T-helper 17 cell (primary cell): ENCODE measurements at places on chromosomes 13 and 19. TPM values are rescaled to one million over a fixed set of nuclear protein-coding genes. Genes with fewer than 3 reads are reported as not detected.

DHRS12 gene
- 23.1 TPM for total RNA-seq

ZNF433 gene
- total RNA-seq: 0.85 TPM

FGF14 gene
- total RNA-seq: not detected

LAIR1 gene
- 21.5 TPM for total RNA-seq

IL11 gene
- 0.25 TPM for total RNA-seq

DNA sequence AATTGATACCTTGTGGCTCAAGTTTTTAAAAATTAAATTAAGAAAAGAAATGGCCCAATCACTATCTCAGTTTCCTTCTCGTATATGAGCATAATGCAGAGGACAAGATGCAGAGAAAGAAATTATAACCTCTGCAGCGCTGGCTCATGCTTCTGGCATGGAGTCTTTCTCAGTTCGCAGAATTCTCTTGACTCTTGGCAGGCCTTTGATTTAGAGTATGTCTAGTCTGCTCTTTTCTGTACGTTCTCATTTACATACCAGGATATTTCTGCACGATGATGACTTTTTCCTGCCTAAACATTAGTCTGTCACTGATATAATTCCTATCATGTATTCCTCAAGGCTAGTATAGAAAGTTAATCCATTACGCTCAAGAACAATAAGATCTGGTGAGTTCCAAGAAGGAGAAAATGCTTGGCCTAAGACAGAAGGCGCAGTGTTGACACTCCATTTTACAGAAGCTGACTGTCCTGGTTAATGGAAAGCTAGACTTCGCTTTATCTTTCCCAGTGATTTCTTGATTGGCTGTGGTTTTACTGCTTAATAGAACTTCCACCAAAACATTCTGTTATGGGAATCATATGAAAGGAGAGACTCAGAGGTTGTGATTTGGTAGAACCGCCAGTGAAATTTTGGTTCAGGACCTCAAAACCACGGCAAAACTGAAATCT is 1.7 kb upstream of the SMAD9 start:
- H3K27me3 ChIP-seq: peaks cover 57% of the 10 kb centered on the region
- H3K4me1 ChIP-seq: peaks cover 5% of the 10 kb centered on the region
- no peaks in the 10 kb centered on the region for H3K36me3 ChIP-seq
- no peak for DNase-seq

DNA sequence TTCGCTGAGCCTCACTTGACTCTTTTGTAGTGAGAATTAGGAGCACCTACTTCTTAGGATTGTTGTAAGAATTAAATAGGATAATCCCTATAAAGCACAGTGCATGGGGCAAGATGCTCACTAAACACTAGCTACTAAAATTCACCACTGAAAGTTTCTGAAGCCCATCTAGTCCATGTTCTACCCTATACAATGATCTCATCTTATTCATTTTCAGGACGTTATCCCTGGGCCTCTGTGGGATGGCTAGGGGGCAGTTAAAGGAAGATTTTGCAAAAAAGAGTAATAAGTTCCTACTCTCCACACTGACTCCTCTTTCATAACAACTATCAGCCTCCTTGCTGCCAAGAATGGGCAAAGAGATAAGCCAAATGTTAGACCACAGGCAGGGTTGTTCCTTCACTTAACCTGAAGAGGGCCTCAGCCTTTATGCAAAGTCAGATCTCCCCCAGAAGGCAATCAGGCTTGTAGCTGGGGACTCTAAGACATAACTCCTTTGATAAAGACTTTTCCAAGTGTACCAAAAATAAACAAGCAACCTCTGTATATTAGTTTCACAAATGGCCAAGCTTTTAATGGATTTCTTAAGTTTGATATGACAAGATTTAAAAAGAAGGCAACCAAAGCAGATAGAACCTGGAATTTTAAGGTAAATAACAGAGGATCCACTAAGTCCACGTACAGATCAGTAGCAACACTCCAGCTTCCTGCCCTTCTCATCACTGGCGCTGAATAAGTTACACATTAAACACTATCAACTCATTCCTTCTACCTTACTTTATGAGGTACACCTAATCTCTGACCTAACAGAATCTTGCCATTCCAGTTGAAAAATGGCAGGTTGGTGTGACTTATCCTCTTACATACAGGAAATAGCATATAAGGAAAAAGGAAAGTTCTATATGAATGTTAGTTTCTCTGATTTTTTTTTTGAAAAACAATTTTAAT is 44.4 kb downstream of the ELF1 start:
- H3K36me3 ChIP-seq: peaks cover 4% of the 10 kb centered on the region
- H3K27ac ChIP-seq: peak overlapping the region; percentile 98
- DNase-seq: no peak
- H3K4me3 ChIP-seq: peak overlapping the region; percentile 83
- no peaks in the 10 kb centered on the region for H3K27me3 ChIP-seq

DNA sequence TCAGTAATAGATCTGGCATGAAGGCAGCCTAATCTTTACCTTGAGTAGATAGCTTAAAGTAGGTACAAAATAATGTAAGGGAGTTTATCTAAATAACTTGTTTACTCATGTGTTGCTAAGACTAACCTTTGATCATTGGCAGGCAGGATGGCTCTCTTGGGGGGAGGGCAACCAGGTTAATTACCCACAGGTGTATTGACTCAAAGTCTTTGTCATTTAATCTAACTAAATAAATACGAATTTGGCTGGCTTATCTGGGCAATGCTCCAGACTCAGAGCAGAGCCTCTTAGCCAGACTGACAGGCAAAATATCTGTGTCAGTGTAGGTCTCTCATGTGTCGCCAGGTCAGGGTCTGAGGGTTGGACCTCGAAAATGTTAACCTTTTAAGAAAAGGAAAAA is 283.4 kb upstream of the KLHL1 start:
- no peaks in the 10 kb centered on the region for H3K27me3 ChIP-seq
- no peak overlapping the region for H3K27ac ChIP-seq
- H3K4me1 ChIP-seq: no peaks in the 10 kb centered on the region
- DNase-seq: no peak

DNA sequence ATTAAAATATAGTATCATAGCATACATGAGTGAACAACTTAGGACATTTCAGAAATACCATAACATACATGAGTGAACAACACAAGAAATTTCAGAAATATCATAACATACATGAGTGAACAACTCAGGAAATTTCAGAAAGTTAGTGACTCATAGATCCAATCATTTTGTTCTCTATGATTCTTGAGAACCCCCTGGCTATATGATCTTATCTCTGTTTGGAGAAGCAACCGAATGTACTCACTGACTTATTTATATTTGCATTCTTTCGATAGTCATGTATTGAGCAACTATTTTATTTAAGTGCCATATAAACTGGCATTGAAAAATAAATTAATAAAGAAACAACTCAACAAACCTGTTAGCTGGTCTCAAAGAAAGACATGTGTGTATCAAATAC is 251.1 kb downstream of the EFNB2 start:
- H3K4me1 ChIP-seq: no peaks in the 10 kb centered on the region
- H3K27me3 ChIP-seq: peaks cover 4% of the 10 kb centered on the region
- no peaks in the 10 kb centered on the region for H3K36me3 ChIP-seq
- H3K27ac ChIP-seq: no peak overlapping the region
- DNase-seq: no peak

GRCh38 chr19:3065675-3066357 is 3.5 kb upstream of the TLE5 start:
- H3K4me3 ChIP-seq: peak overlapping the region; percentile 19
- H3K27me3 ChIP-seq: no peaks in the 10 kb centered on the region
- DNase-seq: no peak
- no peaks in the 10 kb centered on the region for H3K36me3 ChIP-seq

- H3K4me1 ChIP-seq: peaks cover 3% of the 10 kb centered on the region
- H3K4me3 ChIP-seq: no peak overlapping the region
- no peak overlapping the region for H3K27ac ChIP-seq
- H3K36me3 ChIP-seq: no peaks in the 10 kb centered on the region
Measured at GRCh38 chr13:37075164-37075563, 15.7 kb upstream of the SUPT20H start.

DNA sequence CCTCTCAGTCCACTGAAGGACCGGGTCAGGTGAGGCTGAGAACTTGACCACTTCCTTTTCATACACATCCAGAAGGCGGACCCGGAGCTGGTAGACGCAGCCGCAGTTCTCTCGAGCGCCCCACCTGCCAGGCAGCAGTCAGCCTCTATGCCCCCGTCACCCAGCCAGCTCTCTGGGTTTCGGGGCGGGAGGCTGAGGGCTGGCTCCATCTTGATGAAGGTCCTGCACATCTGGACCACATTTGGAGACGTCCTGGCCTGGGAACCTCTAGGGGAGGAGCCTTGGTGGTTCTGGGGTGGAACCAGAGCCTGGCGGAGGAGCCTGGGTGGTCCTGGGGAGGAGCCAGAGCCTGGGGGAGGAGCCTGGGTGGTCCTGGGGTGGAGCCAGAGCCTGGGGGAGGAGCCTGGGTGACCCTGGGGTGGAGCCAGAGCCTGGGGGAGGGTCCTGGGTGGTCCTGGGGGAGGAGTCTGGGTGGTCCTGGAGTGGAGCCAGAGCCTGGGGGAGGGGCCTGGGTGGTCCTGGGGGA is 14.3 kb downstream of the MRPS12 start:
- H3K27ac ChIP-seq: no peak overlapping the region
- no peaks in the 10 kb centered on the region for H3K36me3 ChIP-seq
- no peak overlapping the region for H3K4me3 ChIP-seq

DNA sequence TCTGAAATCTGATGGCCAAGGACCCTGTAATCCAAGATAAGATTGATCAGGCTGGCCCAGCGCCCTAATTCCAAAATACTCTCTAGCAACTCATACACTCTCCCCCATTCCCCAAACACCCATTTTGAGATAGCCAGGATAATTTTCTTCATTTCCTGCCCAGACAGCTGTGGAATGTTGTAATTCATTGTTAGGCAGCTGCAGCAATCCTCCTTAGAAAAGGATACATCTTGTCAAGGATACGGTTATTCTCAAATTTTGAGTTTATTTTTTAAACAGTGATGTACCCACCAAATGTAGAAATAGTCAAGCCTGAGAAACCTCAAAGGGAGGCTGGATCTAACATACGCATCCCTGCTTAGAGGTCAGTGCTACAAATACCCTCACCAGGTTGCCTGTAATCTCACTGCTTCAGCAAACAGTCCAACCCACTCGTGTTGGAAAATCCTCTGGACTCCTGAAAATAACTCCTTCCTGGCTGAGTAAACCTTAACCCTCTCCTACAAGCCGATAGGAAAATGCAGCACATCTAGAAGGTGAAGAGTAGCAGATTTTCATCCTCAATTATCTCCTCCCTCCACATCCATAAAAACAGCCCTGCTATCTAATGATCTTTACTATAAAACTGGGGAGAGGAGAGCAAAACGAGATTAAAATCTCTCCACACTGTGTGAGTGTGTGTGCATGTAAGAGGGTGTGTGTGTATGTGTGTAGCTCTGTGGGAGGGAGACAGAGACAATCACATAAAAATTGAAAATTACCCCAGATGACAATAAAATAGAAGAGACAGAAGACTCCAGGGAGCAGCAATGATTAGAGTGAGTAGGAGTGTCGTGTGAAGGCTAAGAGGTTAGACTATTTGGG is 683.1 kb downstream of the DIAPH3 start:
- peaks cover 3% of the 10 kb centered on the region for H3K4me1 ChIP-seq
- DNase-seq: no peak
- H3K27me3 ChIP-seq: peaks cover 10% of the 10 kb centered on the region
- no peaks in the 10 kb centered on the region for H3K36me3 ChIP-seq

DNA sequence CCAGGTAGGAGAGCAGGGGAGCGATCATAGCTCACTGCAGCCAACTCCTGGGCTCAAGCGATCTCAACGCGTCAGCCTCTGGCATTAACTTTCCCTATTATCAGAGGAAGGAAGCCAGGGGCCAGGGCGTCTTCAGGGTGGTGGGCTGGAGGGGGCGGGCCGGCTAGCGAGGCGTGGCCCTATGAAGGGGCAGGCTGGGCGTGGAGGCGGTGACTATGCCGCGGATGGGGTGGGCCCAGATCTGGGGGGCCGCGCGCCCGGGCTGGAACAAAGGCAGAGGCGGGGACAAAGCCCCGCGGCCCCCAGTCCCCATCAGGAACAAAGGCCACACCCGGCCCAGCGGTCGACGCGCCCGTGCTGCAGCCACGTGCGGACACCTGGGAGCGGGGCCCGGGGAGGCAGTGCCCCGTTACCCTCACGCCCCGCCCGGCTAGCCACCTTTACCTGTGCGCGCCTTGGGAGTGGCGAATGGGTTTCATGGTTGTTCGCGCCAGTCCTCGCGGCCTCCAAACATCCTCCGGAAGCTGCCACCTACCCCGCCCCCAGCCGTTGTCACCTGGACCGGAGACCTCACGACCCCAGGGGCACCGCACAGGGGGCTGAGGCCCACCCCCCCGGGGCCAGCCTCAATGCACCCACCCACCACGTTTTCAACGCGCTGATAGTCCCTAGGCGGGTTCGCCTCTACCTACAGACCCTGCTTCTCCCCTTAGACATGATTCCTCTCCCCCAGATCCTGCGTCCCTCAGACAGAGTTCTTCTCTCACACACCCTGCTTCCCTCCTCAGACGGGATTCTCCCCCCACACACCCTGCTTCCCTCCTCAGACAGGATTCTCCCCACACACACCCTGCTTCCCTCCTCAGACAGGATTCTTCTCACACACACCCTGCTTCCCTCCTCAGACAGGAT is 5.4 kb upstream of the TRIM28 start:
- H3K4me3 ChIP-seq: peak overlapping the region; percentile 82
- peaks cover 2% of the 10 kb centered on the region for H3K36me3 ChIP-seq
- no peaks in the 10 kb centered on the region for H3K27me3 ChIP-seq
- H3K4me1 ChIP-seq: peaks cover 10% of the 10 kb centered on the region
- H3K27ac ChIP-seq: peak overlapping the region; percentile 14

DNA sequence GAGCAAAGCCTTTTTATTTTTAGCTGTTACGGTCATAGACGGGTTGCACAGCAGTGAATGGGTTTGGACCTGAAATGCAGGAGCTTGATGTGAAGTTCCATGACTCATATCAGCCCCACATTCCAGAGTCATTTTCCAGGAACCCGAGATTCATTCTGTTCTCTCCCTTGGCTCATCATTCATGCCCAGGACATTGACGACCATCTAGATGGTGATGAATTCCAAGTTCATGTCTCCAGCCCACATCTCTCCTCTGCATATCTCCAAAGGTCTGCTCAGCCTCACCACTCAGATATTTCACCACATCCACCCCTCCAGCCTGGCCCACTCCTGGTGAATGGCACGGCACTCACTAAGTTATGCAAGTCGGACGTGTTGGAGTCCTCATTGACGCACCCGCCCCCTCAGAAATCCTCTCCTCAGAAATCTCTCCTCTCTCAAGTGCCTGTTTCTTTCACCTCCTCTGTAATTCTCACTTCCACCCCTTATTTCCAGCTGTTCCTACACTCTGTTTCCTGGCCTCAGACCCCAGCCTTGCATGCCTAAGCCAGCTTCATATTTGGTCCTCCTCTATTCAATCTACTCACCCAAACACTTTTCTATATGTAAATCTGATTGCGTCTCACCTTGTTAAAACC is 83.1 kb downstream of the ALOX5AP start:
- H3K27me3 ChIP-seq: peaks cover 51% of the 10 kb centered on the region
- peaks cover 3% of the 10 kb centered on the region for H3K36me3 ChIP-seq
- H3K4me3 ChIP-seq: no peak overlapping the region
- peaks cover 5% of the 10 kb centered on the region for H3K4me1 ChIP-seq
- no peak overlapping the region for H3K27ac ChIP-seq

DNA sequence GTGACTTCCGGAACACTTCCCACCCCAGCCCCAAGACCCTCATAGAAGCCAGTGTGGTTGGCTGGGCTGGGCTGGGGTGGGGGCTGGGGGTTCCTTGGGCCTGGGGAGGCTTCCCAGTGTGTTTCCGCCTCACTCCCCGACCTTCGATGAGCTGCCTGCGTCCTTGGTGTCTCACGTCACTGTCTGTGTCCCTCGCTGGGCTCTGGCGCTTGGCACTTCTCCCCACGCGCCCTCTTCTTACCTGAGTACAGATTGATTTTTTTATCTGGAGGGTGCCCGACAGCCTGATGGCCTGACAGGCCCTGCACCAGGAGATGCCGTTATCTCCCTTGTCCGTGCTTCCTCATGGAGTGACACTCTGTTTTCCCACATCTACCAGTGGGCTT is 7.6 kb upstream of the GRIN3B start:
- no peaks in the 10 kb centered on the region for H3K36me3 ChIP-seq
- no peaks in the 10 kb centered on the region for H3K27me3 ChIP-seq
- H3K4me1 ChIP-seq: peaks cover 6% of the 10 kb centered on the region
- H3K27ac ChIP-seq: peak overlapping the region; percentile 34
